CD4-positive, alpha-beta T cell treated with Interleukin-17A for 1 hour (primary cell): ENCODE measurements at places on chromosomes 6 and 20.

DNA sequence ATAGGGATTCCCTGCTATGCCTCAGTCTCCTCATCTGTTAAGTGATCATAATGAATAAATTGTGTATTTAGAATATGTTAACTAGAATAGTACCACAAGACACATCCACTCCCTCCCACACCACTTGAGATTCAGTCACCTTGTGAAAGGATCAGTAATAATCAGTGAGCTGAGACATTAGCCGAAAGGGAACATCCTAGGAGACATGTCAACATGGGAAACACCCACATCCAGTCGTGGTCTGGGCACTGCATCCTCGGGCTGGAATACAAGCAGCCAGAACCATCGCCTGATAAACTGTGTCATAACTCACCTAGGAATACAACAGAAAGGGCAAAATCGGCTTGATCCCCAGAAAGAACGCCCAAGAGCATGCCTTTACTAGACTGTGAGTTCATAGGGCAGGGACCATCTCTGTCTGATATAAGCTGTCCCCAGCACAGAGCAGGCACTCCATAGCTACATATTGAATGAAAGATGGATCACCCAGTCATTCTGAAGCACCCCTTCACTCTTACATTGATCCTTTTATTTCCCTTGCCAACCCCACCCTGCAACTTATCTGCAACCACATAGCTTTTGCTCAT is 23.9 kb downstream of the RIPOR2 start:
- no peak for DNase-seq

DNA sequence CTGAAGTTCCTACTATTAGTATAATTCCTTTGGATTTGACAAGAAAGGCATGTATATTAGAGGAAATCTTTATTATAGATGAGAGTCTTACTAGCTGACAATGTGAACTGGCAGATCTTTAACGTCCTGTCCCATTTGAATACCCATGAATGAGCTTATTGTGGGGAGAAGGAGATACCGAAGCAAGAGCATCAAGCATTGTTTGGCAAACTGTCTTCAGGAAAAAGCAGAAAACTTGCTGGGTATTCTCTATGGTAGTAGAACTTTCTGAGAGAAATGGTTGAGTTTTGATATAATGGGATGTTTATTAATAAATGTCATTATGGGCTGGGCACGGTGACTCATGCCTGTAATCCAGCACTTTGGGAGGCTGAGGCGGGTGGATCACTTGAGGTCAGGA is 18.3 kb downstream of the RSPO3 start:
- DNase-seq, result no peak

GRCh38 chr6:142011156-142011555 is 121.6 kb upstream of the GJE1 start:
- no peak for DNase-seq

DNA sequence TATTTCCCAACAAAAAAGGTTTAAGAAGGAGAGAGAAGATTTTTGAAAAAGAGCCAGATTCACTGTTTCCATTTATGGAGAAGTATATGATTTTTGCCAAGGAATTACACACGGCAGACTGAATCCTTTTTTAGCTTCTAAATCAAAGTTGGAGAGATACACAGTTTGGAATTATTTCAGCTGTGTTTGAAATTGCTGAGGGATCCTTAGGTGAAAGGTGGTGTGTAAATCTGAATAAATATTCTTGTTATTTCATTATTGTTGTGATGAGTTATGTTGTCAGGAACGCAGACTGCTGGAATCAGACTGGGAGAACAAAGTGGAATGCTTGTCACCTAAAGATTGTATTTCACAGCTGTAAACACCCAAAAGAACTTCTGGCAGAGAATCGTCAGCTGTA is 168.5 kb upstream of the AKIRIN2 start:
- DNase-seq, result no peak

DNA sequence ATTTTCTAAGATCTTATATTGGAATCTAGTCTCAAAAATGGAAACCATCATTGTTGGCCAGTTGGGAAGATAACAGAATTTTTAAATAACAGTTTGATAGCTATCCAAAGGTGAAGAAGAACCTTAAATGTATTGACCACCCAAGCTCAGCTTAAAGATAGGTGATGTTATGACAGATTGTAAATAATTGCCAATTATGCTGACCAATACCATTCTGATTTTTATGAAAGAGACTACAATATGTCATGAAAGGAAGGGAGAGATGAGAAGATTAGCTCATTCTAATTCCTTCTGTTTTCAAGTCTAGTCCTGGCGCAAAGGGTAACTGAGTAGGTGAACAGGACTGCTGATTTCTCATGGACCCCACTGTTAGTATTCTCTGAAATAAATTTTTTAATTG is 5.7 kb upstream of the TAB2 start:
- DNase-seq, result no peak

- no peak for DNase-seq
Observed at GRCh38 chr20:31713312-31714273, 9.1 kb downstream of the BCL2L1 start.

GRCh38 chr20:60903325-60903971 is 348.6 kb upstream of the CDH4 start:
- no peak for DNase-seq

- no peak for DNase-seq
Observed at GRCh38 chr6:160421854-160422253, 73.7 kb downstream of the SLC22A3 start.

- no peak for DNase-seq
Observed at GRCh38 chr20:63698739-63699465, 2.5 kb downstream of the TNFRSF6B start.

DNA sequence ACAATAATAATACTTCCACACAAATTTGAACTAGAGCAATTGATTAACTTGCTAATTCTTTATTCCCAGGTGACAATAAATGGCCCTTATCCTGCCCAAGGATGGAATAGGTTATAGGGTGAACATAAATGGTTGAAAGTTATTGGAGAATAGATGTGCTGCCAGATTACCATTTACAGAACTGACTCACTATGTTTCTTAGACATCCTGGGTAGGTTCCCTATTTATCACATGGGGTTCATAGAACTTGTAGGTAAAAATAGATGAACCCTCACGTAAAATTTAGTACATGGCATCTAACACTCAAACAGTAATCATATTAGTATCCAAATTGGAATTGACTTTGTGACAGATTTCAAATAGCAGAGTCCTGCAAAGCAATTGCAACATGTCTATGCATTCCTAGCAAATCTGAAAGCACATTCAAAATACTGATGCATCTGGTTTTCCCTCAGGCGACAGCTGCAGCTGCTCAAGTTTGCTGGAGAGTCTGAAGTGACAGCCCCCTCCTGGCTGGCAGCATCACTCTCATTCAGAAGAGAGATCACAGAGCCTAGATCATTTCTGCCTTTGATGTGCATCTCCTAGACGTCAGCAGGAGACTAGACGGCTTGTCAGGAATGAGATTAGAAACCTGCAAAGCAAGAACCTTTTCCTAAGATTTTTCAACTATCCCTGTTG is 80.2 kb upstream of the RNF217 start:
- no peak for DNase-seq

- DNase-seq, result no peak
Observed at GRCh38 chr6:111952274-111952673, 79.0 kb upstream of the FYN start.

- DNase-seq, result no peak
Observed at GRCh38 chr6:147621961-147622360, 113.5 kb downstream of the SAMD5 start.

DNA sequence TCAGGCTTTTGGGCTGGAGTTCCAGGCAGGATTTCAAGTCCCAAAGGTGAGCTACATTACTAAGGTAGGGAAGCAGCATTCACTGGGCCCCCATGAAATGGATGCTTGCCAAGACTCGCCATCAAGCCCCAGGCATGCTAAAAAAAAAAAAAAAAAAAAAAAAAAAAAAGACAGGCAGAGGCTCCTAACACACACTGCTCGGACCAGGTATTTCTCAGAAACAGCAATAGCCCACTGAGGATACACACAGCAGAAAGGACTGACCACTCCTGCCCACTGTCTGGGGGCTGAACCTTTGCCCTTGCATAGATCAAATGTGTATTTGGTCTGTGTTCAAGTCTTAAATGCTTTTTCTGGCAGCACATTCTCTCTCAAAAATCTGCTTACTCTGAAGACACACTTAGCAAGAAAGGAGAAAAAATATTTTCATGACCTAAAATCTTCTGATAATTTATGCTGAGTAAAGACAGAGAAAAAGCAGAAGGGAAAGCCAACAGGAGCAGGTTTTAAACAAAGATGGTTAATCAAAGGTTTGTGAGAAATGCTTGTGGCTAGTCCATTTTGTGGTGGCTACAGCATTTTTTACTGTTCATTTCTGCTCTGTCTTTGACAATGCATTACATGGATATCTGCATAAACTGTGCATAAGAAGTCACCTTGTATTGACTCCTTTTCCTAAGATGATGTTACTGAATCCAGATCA is 37.9 kb upstream of the BEND6 start:
- no peak for DNase-seq

DNA sequence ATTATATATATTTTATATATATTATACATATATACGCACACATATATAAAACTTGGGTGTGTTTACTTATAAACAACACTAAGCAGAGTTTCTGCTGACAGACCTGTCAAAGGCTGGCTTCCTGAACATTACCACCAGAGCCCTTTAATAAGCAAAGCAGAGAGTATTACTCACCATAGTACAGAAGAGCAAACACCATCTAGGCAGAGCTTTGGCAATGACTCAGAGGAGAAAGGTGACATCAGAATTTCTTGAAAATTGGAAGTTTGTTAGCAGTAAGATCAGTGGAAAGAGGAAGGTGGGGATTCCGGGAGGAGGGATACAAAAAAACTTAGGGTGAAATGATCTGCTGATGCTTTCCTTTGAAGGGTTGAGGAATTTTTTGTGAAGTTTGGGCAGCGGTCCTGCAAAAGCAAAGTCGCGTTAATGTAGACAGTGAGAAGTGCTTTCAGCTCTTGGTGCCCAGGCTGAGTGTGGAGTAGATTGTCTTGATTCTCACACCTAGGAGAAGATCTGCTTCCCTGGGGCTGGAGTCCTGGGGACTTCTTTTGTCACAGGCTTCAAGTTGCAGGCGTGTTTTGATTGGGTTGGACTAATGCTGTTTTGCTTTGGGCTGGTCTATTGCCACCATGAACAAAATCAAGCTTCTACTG is 109.6 kb upstream of the BACH2 start:
- peak; percentile 42 for DNase-seq

DNA sequence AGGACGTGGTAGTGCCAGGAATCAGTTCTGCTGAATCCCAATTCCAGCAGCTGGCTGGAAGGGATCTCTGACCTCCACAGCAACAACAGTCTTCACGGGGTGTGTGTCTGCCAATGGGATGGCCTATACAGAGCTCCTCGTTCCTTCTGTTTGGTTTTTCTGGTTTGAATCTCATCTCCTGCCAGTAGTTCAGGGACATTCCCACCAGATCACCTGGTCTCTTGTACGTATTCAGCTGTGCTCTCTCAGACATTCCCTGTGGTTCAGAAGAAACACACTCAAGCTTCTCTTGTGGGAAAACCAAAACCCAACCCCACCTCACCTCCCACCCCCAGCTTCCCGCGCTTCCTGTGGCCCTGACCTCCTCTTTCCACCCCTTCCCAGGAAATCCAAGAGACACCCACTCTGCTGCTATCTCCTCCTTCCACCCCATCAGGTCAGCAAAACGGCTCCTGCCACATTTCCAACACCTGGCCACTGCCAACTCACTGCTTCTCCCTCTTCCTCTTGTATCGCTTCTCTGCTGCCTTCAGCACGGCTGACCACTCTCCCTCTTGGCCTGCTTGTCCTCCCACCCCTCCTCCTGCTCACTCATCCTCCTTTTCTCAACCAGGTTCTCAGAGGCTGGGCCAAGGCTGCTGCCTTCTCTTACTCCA is 63.3 kb upstream of the PTGIS start:
- DNase-seq, result no peak

DNA sequence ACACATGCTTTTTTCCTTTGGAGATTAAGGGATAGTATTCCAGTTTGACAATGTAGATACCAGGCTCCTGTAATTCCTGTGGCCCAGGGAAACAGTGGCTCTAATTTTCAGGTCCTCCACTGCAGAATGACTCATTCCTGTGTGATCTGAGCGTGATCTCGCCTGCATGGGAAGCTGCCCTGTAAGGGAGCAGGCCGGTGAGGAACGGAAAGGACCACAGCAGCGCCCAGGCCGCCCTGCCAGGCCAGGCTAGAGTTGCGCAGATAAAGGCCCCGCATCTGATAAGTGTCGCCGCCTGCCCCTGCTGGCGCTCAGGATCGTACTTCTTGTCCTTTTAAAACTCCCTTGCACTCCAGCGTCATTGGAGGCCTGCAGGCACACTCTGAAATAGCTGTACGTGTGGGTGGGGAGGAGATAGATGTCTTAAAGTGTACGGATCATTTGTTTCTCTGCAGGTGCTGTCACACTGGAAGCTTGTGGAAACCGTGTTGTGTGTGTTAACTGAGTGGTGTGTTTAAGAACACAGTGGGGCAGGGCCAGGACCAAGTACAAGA is 60.7 kb downstream of the SYNJ2 start:
- DNase-seq, result no peak

DNA sequence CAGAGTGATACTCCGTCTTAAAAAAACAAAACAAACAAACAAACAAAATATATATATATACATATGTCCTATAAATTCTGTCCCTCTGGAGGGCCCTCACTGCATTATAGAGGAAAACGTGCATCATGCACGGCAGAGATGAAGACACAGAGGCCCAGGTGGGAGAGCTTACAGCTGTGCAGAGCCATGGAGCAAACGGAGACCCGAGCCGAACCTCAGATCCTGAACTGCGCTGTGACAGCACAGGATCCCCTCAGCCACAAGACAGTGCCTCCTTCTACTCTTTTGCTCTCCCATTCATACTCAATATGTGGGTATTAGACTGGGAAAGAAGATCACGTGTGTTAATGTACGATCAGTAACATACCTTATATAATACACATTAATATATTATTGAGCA is 81.6 kb downstream of the ZNF217 start:
- no peak for DNase-seq

DNA sequence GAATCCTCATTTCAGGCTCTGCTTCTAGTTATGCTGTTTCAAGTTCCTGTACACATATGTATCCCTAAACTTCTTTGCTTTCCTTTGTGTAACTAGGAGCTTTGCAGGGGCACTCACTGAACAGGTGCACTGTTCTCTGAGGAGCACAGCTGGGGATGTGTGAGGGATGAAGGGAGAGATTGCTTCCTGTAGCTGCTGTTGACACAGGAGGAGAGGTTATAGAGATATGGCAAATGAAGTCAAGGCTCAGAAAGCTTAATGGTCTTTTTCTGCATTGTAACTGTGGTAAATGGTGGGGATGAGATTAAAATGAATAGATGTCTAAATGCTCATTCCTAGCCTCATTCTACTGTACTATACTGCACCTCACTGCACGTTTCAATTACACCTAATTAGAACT is 454.3 kb downstream of the BTBD3 start:
- no peak for DNase-seq

DNA sequence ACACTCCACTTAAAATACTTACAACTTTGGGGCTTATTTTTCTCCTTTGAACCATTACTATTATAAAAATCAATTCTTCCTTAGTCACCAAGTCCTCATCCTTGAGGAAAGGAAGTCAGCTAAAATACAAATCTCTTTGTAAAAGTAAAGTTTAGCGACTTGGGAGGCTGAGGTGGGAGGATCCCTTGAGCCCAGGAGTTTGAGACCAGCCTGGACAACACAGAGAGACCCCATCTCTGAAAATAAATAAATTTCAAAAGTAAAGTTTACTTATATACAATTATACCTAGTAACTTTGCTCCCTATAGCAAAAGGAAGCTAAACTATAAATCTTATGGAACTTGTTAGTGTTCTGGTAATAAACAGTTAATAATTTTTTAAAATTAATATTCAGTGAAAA is 40.4 kb downstream of the MYB start:
- no peak for DNase-seq

- DNase-seq, result no peak
Observed at GRCh38 chr6:108622641-108623298, 62.1 kb downstream of the FOXO3 start.

GRCh38 chr6:70700922-70701876 is 33.5 kb downstream of the SMAP1 start:
- DNase-seq, result no peak
